ENCODE measurements at places on chromosomes 7 and 10. TPM values are rescaled to one million over a fixed set of nuclear protein-coding genes. Genes with fewer than 3 reads are reported as not detected.

The AKR1C8 gene
- 0.69 TPM for total RNA-seq

The GPR15LG gene
- total RNA-seq = not detected

The NET1 gene
- total RNA-seq = 61.6 TPM

The ZNF853 gene
- total RNA-seq = 5.3 TPM

The KCNMA1 gene
- total RNA-seq = not detected

The ZC3HAV1 gene
- total RNA-seq = 129 TPM

The C10orf71 gene
- not detected for total RNA-seq

The HHEX gene
- total RNA-seq = 21.4 TPM

The SHH gene
- total RNA-seq = not detected

The RADIL gene
- total RNA-seq = not detected

The ASB10 gene
- not detected for total RNA-seq

The SCIN gene
- not detected for total RNA-seq

The HSPA12A gene
- total RNA-seq = not detected

The RGR gene
- not detected for total RNA-seq

The OR2A5 gene
- not detected for total RNA-seq

The TMEM176B gene
- 2.8 TPM for total RNA-seq

The EIF4EBP2 gene
- 40.0 TPM for total RNA-seq

The TFPI2 gene
- not detected for total RNA-seq

The ABCB1 gene
- 2.4 TPM for total RNA-seq

The PRKAR2B gene
- total RNA-seq = 5.0 TPM

The SYT15 gene
- total RNA-seq = 1.2 TPM

The CADPS2 gene
- not detected for total RNA-seq

The WDR86 gene
- total RNA-seq = 0.31 TPM

The DNAJC12 gene
- 6.9 TPM for total RNA-seq

The IDI2 gene
- total RNA-seq = not detected

The GRID1 gene
- total RNA-seq = not detected

The LRIT1 gene
- total RNA-seq = not detected

The MYOF gene
- total RNA-seq = 1.7 TPM

The MYOZ1 gene
- total RNA-seq = not detected

The APBB1IP gene
- 71.7 TPM for total RNA-seq

The HIP1 gene
- 0.95 TPM for total RNA-seq

The SPAM1 gene
- total RNA-seq = not detected

The GATA3 gene
- 33.4 TPM for total RNA-seq

The FAM24A gene
- not detected for total RNA-seq

The PAPOLB gene
- total RNA-seq = not detected

The LRRC4 gene
- total RNA-seq = 5.7 TPM

The VWDE gene
- total RNA-seq = 3.9 TPM

The NPSR1 gene
- total RNA-seq = not detected

The FKBP9 gene
- total RNA-seq = 0.84 TPM

The VSTM2A gene
- total RNA-seq = not detected

The ASAH2B gene
- total RNA-seq = 3.0 TPM

The ADRA2A gene
- 0.22 TPM for total RNA-seq

The EVX1 gene
- total RNA-seq = not detected

The INPP5A gene
- 28.8 TPM for total RNA-seq

The FFAR4 gene
- not detected for total RNA-seq

The H2BK1 gene
- 5.6 TPM for total RNA-seq

All from naive thymus-derived CD4-positive, alpha-beta T cell (primary cell).